ENCODE measurements at places on chromosomes 11 and 22.

GRCh38 chr11:129998107-129998506, 4.5 kb downstream of the PRDM10 start:
- DNase-seq = no peak

- no peak for DNase-seq
Observed at GRCh38 chr22:28927630-28928029, 44.3 kb downstream of the ZNRF3 start.

DNA sequence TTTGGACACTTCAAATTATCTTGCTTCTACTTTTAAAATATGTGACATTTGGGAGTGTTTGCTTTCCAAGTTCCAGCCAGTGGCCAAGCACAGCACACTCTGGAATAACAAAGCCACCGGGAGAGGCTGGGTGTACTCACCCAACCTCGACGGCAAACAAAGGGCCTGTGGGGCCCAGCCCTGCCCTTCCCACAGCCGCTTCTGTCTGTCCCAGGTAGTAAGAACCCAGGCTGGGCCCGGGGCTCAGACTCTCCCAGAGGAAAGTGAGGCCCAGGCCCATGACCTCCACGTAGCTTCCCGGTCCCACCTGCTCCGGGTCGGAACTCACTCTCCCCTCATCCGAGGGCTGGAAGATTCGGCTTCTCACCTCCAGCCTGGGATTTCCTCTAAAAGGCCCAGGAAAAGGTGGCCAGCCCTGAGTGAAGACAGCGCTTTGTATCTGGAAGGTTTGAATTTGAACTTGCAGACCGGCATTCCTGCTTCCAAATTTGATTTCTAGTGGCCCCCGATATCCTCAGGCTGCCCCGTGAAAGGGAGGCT, 93.5 kb downstream of the CELSR1 start:
- no peak for DNase-seq

DNA sequence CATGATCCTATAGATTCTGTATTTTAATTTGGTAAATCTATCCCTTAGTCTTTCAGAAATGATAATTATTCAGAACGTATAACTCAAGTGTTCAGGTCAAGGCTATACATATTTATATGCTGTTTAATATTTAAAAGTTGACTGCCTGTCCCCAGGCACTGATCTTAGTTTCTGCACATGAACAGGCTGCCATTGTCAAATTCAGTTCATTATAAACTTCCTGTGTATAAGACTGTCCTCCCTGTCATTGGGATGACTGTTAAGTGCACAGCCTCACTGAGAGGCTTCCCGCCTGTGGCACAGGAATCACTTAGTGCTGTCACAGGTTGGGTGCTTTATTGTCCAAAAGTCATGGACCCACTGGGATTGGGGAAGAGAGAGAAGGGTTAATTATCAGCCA, 92.1 kb upstream of the TTC12 start:
- no peak for DNase-seq

DNA sequence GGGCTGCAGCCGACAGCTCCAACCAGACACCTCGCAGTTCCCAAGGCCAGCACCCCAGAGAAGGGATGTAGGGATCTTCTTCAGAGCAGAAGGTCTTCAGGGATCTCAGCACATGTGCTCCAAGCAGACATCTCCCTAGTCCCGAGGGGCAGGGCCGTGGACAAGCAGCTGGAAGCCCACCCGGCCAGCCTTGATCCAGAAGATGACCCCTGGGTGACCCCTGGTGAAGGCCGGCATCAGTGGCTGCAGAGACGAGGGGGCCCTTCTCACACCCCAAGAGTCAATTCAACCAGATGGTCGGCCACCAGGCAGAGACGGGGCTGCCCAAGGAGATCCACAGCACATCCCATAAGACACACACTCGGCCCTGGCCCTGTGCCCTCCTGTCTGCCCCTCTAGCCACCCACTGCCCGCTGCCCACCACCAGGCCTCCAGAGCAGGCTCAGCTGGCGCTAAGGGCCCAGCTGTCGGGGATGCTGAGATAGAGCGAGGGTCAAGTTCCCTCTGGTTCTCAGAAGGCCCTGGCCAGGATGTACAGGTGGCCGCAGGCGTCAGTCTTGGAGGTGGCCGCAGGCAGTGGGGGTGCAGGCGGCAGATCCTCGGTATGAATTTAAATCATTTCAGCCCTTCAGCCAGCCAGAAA, 168.3 kb downstream of the BRD1 start:
- DNase-seq = no peak

DNA sequence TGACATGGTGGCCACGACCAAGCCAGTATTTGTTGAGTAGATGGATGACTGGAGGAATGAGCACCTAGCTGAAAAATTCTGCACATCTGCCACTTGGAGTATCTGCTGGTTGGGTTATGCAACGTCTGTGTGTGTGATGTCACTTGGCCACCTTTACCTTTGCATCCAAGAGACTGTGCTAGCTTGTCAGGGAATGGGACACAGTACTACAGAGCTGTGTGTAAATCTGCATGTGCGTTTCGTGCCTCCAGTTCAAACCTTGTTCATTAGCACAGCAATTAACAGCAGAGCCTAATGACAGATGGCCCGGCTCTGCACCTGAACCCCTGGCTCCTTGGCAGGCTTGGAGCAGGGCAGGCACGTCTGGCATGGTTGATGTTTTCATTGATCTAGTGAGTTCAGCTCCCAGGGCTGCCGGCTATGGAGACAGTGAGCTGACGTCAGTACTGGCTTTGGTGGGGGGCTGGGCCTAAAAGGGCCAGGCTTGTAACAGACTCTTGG, 188.4 kb upstream of the NAV2 start:
- DNase-seq = no peak

DNA sequence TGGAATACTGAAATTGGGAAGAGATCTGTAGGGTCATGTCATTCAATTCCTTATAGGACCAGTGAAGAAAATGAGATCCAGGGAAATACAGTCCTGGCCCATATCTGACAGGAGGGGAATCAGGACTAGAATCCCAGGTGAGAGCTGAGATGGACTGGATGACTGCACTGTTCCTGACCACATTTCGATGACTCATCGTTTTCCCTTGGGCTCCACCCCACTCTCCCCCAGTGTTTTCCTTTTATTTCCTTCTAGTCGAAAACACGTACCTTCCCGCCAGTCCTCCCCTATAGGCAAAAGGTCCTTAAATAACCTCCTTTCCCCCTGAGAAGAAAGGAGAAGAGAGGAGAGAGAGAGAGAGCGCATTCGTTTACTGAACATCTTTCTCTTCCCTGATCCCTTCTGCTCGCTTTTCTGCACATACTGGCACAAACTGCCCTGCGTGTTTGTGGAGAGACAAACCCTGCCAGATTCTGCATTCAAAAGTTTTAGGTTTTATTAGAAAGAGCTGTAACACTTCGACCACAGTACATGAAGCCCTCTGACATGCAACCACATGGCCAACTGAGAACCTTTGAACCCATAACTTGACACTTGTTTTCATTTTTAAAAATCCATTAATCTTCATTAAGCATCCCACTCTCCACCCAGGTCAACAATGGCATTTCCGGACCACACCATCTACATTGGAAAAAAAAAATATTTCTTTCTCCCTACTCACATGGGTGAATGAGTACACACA, 565.7 kb downstream of the METTL15 start:
- DNase-seq = no peak

- DNase-seq = no peak
Observed at GRCh38 chr22:39283322-39284141, 35.9 kb downstream of the RPL3 start.

- no peak for DNase-seq
Observed at GRCh38 chr11:62186195-62186594, 3.8 kb upstream of the SCGB1D1 start.

DNA sequence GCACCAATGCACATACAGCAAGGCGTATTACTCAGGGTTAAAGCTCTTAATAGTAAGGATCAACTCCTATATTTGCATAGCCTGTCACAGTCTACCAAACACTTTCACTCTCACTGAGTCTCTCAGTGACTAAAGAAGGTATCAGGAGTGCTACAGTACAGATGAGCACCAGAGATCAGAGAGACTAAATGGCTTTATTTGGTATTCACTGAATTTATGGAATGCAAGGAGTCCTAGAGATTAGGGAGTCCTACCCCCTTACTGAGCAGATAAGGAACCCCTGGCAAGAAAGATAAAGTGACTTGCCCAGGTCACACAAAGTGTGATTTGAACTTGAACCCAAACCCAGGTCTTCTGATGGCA, 396.4 kb upstream of the CCDC90B start:
- DNase-seq = no peak

- no peak for DNase-seq
Observed at GRCh38 chr11:125638315-125638714, 13.4 kb downstream of the CHEK1 start.

- peak; percentile 31 for DNase-seq
Observed at GRCh38 chr11:75577207-75577606, 15.2 kb downstream of the SERPINH1 start.

GRCh38 chr11:134802116-134802515, 390.1 kb upstream of the B3GAT1 start:
- DNase-seq = no peak

GRCh38 chr11:126518972-126519690, 163.6 kb downstream of the ST3GAL4 start:
- no peak for DNase-seq

GRCh38 chr11:122253589-122254231, 137.7 kb upstream of the BLID start:
- DNase-seq = no peak

DNA sequence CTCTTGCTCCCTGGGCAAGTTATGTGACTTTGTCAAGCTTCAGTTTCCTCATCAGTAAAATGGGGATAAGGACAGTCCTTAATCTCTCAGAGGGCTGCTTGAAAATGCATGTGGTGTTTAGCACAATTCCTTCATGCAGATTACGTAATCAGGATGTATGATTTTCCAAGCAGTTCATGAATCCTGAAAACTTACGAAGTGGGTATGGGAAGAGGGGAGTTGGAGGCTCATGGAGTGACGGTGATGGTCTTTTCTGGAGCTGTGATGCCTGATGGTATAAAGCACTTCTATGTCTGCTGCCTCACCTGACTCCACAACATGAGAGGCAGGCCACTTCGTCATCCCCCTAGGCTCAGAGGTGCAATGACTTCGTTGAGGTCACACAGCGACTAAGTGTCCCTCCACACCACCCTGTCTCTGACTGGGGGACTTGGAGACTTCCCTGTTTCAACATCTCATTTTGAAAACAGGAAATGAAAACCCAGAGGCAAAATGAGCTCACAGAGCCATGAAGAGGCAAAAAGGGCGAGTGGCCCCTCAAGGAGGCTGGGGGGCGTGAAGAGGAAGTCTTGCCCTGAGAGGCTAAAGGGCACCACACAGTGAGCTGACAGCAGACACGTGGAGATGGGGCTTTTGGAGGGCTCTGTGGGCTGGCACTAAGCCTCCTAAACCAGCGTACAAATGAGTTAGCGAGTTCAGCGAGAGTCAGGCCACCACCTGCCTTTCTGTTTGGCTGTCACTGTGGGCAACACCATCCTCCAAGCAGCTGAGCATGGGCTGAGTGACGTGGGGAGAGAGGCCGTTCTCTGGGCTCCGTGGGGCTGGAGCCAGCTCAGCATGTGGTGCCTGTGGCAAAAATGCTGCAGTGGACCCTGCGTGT, 10.1 kb downstream of the MCM5 start:
- DNase-seq = no peak

DNA sequence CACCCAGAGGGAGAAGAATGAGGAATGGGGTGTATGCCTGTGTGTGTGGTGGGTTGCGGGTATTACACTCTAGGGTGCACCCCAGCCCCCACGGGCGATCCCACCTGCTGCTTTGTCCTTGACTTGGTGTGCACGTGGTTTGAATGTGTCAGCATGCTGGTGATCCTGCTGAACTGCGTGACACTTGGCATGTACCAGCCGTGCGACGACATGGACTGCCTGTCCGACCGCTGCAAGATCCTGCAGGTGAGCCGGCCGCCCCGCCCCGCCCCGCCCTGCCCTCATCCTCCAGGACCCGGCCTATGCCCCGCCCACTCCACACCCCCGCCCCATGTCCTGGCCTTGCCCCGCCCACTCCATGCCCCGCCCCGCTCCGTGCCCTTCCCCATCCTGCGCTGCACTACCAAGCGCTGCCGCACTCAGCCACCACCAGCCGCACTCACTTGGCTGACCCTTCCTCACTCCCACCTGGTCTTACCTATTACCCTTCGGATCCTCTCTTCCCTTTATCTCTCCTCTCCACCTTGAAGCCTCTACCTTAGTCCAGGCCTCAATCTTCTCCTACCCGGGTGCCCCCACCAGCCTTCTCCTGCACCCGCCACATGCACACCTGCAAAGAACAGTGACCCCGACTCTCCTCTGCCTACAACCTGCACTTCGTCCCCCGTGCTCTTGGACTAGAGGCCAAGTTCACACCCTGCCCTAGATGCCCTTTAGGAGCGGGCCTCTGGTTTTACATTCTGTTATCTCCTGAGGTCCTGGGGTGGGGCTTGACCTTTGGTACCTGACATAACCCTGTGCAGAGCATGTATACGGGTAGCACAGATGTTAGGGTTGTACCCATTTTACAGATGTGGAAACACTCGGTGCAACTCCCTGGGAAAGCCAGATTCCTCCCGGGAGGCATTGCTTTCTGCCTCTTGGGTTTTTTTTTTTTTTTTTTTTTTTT, 27.7 kb downstream of the CACNA1I start:
- DNase-seq = peak; percentile 21

DNA sequence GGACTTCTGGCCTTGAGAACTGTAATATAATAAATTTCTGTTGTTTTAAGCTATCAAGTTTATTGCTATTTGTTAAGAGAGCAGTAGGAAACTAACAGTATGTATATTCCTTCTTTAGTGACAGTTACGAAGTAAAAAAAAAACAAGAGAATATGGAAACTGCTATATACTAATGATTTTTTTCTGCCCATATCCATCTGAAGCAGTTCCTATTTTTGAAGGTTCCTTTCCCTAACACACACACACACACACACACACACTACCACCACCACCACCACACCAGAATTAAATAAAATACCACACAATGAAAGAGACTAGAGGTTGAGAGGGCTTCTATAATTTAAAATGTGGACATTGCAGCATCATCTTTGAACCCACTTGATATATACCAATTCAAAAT, 44.4 kb upstream of the CARD18 start:
- no peak for DNase-seq

- no peak for DNase-seq
Observed at GRCh38 chr22:28594797-28595462, 84.7 kb downstream of the TTC28 start.

- DNase-seq = no peak
Observed at GRCh38 chr22:22410121-22410520, 98.4 kb downstream of the ZNF280B start.

GRCh38 chr22:49789289-49790141, 38.2 kb downstream of the BRD1 start:
- no peak for DNase-seq

Measured in stimulated activated CD8-positive, alpha-beta memory T cell treated with anti-CD3 and anti-CD28 coated beads, Interleukin-2, amount 100 ng/mL, for 1 hour (primary cell).